ENCODE measurements at places on chromosomes 1 and 21.

DNA sequence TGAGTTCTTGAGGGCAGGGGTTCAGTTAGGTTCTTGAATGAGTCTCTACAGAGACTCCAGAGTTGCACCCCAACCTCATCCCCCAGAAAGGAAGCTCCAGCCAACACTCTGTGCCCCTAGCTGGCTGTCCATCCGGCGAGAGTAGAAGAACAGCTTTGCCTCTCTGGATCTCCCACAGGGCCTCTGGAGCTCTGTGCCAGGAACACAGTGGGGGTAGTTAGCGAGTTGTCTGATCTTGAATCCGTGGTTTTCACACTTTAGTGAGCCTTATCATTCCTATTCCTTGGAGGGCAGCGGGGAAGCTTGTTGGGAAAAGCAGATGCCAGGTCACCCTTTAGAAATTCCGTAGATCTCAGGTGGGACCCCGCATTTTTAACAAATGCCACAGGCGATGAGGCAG lies 45.0 kb downstream of the STUM start:
- DNase-seq, result no peak

DNA sequence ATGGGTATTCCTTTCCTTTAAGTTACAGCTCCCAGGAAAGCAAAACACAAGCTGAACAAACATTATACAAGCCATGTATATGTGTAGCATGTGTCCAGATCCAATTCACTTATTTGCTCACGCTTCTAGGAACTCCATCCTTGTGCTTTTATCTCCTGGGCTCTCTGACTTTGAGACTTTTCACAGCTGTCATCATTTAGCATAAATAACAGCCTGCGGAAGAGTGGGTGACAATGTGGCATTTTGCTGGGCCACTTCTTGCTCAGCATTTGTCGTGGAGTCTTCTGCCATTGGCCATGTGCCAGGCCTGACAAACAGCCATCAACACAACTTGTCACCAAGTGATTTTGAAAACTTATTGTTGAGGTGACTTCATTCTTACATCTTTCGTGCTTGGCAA lies 164.3 kb downstream of the KIF26B start:
- DNase-seq, result no peak

GRCh38 chr1:3011127-3011526 lies 10.1 kb upstream of the ACTRT2 start:
- no peak for DNase-seq

- DNase-seq, result no peak
Observed at GRCh38 chr1:76430531-76430930, 356.0 kb downstream of the ST6GALNAC3 start.

- DNase-seq, result no peak
Observed at GRCh38 chr21:17795146-17796036, 23.8 kb downstream of the C21orf91 start.

DNA sequence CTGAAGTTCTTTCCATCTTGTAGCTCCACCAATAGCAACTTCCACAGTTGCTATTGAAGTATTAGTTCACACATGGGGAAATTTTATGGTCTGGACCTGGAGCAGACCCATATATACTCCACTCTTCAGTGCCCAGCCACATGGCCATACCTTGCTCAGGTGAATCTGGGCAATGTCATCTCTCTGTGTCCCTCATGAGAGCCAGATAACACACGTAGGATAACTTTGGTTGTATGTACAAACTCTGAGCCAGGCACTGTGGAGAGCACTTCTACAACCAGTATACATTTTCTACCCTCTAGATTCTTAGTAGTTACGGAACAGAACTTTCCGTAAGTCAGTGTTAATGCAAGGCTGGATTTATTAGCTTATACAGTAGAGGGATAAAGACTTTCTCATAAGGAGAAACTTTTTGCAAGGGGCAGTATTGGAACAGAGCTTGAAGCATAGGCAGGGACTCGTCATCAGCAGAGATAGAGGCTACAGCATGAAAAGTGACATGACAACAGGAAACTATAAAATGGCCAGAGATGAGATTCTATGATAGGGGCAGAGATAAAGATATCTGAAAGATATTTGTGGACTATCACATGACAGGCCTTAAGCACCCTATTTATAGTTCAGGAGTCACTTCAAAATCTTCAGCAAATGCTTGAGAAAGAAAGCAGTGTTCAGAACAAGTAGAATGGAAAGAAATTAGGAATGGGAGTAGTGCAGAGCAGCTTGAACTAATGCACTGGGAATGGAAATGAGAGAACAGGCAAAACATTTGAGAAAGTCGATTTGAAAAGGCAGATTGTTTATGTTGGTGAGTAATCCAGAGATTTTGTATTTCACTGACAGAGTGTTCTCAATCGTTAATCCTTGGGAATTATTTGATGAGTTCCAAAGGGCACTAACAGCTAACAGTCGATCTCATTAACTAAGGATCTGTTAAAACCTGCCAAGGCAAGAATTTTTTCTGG lies 481.8 kb downstream of the USP25 start:
- peak; percentile 14 for DNase-seq

DNA sequence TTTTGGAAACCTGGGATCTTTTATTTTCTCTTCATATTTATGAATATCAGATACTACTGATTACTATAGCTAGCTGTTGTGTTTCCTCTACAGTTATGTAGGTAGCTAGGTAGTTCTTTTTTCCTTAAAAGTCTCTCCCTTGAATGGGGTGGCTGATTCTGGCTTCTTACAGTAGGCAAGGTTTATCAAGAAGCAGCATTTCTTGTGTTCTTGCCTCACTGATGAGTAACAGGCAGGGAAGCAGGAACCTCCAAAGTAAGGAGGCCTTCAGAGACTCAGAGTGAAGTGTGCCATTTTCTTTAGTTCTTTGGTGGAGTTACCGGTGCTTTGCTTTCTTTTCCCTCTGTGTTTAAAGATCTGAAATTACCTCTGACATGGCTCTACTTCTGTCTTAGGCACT lies 56.0 kb downstream of the ZMYM4 start:
- DNase-seq, result peak; percentile 10

DNA sequence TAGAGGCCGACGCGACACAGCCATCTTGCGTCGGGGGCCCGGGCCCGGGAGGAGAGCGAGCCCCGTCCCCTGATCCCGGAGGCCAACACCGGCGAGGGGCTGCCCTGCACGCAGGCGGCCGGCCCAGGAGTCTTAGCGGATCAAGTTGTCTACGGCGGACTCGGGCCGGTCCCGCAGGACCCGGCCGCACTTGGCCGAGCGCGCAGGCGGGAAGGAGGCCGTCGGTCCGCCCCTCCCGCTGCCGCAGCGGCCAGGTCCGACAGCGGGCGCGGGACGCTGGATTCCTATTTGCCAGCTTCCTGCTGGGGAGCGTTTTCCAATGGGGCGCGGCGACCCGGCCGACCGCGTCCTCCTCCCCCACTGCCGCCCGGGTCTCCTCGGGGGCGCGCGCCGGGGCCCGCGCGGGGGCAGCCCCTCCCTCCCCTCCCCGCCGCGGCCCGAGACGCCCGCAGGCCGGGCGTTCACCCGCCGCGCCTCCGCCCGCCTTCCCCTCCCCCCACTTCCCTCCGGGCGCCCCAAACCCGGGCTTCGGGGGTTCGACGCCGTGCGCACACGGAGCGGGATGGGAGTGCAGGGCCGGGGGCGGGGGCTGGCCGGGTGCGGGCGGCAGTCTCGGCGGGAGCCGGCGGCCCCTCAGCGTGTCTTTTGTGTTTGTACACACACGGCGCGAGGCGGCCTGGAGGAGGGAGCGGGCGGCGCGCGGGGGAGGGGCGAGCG lies 517 bp upstream of the H3-3A start:
- DNase-seq, result peak; percentile 81

DNA sequence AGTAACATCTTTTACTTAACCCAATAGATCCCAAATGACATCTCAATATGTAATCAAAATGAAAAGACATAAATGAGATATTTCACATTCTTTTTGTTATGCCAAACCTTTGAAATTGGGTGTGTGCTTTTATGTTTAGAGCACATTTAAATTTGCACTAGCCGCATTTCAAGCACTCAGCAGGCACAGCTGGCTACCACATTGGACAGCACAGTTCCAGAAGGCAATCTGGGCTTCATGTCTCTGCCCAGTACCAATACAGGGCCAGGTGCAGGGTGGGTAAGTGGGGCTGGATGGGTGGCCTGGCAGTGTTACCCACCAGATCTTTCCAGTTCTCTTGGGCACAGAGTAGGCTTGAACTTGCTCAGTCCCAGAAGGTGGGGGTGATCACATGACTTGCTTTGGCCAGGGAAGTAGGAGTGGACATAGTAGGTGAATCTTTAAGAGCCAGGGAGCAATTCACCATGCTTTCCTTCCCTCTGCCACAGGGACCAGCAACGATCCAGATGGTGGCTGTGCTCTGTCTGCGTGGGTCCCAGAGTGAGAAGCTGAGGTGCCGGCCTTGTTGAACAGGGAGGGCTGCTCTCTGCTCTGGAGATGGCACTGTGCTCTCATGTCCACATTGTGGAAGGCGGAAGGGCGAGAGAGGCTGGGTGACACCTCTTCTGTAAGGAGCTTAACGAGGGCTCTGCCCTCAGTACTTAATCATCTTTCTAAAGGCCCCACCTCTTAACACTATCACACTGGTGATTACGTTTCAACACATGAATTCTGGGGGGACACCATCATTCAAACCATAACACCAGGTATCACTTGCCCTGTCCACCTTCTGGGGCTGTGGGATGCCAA lies 261.4 kb downstream of the GRIK3 start:
- DNase-seq, result no peak

- DNase-seq, result peak; percentile 46
Observed at GRCh38 chr1:154609398-154610380, 1.7 kb upstream of the ADAR start.

GRCh38 chr1:156700736-156701531 lies 4.4 kb downstream of the CRABP2 start:
- no peak for DNase-seq

DNA sequence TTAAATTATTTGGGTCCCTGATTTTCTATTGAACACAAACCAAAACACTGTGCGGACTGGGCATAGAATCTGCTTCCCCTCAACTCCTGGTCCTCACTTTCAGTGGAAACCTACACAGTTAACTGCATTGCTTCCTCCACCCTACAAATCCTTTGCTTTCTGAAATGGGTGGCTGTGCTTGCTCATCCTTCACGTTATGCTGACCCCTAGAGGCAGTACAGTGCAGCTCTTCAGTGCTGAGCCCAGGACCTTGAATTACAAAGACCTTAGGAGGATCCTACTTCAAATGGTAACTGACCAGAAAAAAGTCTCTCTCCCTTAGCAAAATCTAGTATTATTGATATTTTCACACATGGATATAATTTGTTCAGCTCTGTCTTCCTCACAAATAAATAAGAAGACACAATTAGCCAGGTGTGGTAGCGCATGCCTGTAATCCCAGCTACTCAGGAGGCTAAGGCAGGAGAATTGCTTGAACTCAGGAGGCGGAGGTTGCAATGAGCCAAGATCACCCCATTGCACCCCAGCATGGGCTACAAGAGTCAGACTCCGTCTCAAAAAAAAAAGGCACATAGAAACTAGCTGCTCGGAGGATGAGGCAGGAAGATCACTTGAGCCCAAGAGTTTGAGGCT lies 63.4 kb upstream of the L1TD1 start:
- DNase-seq, result peak; percentile 55

GRCh38 chr1:167532375-167532774 lies 14.0 kb upstream of the CD247 start:
- no peak for DNase-seq

DNA sequence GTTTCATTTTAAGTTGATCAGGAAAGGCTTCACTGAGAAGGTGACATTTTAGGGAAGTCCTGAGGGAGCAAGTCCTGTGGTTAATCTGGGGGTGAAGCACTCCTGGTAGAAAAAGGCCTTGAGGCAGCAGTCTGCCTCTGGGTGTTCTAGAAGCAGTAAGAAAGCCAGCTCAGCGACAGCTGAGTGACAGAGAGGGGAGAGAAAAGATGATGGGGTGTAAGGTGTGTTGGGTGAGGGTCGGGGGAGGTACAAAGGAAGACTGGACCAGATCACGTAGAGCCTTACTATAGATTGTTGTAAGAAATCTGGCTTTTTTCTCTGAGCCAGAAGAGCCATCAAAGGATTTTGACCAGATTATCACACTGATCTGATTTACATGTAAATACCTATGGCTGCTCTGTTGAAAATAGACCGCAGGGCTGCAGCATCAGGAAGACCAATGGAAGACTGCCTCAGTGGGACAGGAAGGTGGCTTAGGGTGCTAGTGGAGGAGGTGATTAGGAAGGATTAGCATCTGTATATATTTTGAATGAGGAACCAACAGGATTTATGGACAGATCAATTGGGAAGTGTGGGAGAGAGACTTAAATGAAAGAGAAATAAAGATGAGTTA lies 131.2 kb downstream of the CDC7 start:
- DNase-seq, result no peak

DNA sequence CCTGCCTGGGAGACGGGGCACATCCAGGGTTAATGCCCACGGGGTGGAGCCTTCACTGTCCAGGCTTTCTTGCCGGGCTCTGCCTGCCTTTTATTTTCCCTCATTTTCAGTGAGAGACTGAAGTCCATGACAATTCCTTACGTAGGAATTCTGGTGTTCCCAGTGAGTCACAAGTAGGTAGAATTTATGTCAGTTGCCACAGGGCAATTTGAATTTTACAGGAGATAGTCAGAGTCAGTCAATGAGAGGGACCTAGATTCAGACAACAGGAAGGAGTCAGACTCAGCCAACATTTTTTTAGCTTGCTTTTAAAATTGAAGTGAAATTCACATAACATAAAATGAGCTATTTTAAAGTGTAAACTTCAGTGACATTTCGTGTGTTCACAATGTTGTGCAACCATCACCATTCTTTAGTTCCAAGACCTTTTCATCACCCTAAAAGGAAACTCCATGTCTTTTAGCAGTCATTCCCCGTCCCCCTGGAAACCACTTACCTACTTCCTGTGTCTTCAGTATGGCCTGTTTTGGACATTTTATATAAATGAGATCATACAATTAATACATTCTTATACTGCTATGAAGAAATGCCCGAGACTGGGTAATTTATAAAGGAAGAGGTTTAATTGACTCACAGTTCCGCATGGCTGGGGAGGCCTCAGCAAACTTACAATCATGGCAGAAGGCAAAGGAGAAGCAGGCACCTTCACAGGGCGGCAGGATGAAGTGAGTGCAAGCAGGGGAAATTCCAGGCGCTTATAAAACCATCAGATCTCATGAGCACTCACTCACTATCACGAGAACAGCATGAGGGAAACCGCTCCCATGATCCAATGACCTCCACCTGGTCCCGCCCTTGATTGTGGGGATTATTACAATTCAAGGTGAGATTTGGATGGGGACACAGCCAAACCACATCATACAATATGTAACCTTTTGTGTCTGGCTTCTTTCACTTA lies 14.6 kb downstream of the AJAP1 start:
- peak; percentile 92 for DNase-seq

- DNase-seq, result no peak
Observed at GRCh38 chr1:39268906-39269305, 64.4 kb downstream of the MACF1 start.

DNA sequence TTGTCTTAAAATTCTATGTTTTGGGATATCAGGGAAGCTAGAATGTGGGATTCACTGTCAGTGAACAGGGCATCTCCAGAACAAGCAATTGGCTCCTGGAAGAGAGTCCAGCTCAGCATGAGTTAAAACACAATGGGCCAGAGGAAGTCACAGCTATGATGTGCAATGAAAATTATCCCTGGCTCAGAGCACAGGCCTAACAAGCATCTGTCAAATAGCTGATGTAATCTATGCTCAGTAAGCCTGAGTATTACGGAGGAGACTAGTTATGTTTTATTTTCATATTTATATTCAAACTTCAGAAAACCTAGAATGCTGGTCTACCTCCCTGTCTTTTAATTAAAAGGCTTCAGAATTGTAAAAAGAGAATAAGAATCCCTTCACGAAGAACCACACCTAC lies 41.6 kb downstream of the PARP1 start:
- DNase-seq, result no peak

Data from fibroblast of skin of right quadriceps (primary cell).